ENCODE measurements at places on chromosomes 1 and 21.

- DNase-seq, result no peak
Observed at GRCh38 chr1:201584471-201585092, 45.7 kb downstream of the NAV1 start.

- DNase-seq, result no peak
Observed at GRCh38 chr1:203278885-203279406, 26.4 kb upstream of the BTG2 start.

GRCh38 chr1:31665234-31665878, 20.7 kb upstream of the PEF1 start:
- no peak for DNase-seq

- no peak for DNase-seq
Observed at GRCh38 chr1:82858031-82858430, 1057.3 kb downstream of the ADGRL2 start.

GRCh38 chr1:83910461-83910860, 88.5 kb downstream of the TTLL7 start:
- no peak for DNase-seq

DNA sequence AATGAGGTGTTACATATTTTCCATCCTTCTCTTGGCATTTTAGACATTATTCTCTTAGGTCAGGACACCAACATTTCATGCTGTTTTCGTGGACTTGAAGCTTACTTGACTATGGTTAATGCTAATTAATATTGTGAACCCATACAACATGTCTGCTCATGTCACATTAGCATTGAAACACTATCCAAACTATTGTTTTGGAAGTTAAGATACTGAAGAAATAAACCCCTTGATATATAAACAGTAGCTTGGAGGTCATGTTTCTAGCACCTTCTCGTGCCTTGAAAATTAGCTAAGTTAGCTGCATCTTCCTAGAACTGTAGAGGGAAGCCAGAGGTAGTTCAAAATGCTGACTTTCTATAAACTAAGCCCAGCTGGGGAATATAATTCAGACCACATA, 288.8 kb downstream of the LTN1 start:
- no peak for DNase-seq

DNA sequence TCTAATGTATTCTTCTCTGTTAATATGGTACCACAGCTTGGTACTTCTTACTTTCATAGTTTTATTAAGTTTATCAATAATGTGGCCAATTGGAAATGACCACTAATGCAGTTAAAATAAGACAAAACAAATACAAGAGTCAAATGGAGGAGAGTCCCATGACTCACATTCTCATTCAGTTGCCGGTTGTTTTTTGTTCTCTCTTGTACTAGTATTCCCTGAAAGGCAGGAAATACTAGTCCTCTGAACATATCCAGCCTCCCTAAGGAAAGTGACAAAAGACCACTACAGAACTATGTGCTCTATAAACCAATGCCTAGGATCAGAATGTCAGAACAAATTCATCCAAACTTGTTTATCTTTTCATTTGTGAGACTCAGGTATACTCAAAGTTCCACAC, 165.2 kb upstream of the SAMSN1 start:
- DNase-seq, result no peak

DNA sequence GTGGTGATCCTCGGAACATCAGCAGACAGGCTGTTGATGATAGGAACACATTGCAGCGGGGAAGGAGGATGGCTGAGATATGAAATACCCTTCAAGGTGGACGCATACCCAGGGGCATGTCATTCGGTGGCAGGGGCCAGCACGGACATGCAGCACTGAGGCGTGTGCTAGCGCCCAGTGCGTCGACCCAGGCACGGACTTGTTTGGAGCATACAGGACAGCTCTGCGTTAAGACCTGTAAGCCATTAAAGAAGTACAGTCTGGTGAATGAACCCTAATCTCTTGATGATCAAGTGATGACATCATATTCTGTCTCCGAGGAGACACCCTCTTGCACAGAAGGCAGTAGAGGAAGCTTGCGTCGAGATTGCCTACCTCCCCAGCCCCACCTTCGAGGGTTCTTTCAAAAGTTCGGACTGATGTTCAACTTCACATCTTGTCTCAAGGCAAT, 63.6 kb upstream of the KIF26B start:
- no peak for DNase-seq

GRCh38 chr1:25858494-25858893, 763 bp downstream of the AUNIP start:
- peak; percentile 24 for DNase-seq

GRCh38 chr21:15379776-15380175, 315.0 kb upstream of the NRIP1 start:
- DNase-seq, result no peak

DNA sequence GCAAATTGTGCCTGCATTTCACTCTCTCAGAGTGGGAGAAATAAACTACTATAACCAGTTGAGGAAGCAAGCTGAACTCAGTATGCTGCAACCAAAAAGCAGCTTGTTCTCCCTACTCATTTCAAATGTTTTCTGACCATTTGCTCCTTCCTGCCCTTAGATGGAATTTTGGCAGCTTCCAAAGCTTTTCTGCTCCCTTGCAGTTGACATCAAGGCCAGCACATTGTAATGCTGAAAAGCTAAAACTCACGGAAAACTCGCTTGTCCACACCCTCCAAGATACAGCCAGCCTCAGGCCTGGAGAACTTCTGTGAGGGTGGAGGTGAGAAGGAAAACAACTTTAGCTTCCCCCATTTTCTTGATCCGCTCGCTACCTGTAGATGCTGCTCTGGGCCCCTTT, 5.0 kb upstream of the CHML start:
- DNase-seq, result no peak

- DNase-seq, result no peak
Observed at GRCh38 chr1:197197430-197197997, 51.0 kb upstream of the ASPM start.

DNA sequence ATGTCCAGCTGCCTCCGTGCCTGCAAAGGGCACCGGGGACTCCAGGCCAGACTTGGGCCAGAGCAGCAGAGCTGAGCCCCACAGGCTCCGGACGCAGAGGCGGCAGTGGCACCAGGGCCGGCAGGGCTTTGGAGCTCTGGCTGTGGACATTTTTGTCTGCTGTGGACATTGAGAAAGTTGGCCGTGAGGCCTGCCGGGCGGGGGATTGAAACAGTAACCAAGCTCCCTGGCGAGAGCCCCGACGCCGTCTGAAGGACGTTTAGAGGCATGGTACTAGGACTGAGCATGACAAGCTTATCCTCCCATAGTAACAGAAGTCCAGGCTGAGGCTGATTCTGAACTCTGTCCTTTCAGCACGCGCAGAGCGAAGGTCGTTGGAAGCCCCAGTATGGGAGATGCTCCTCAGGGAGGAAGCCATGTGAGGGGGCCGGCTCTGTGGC, 323.8 kb downstream of the AMY1C start:
- no peak for DNase-seq

DNA sequence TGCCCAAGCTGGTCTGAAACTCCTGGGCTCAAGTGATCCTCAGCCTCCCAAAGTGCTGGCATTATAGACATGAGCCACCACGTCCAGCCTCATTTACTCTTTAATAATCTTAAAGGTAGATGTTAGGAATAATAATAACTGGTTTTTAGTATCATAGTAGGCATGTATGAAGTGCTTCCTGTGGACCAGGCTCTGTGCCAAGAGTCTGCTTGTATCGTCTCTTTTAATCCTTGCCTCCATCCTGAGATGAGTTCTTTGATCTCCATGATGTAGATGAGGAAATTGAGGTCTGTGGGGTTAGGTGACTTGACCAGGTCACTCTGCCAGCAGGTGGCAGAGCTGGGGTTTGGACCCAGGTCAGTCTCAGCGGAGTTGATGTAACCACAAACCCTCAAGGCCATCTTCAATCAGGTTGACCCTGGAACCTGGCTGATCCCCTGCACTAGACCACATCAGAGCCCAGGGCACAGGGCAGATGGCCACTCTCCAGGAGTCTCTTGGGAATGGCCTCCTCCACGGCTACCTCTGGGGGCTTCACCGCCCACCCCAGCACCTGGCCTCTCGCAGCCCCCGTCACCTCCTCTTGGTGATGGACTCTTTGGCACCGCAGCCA, 11.3 kb downstream of the EFHD2 start:
- DNase-seq, result no peak

DNA sequence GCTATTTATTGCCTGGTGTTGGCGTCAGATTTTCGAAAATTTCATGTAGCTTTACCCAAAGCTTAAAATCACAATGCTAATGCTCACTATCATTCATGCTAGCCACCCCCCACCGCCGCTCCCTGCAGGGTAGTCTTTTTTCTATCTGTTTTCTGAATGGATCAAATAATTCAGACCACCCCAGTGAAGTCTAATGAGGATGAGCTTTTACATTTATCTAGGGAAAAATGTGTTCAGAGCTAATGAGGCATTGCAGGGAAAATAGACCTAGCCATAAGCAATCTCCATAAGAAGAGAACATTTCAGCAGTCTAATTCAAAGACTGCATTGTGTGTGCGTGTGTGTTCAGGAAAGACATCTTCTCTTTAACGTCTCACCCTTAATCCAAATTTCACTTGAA, 533.0 kb upstream of the PRMT6 start:
- no peak for DNase-seq

- DNase-seq, result no peak
Observed at GRCh38 chr1:232938926-232939325, 11.5 kb upstream of the NTPCR start.

DNA sequence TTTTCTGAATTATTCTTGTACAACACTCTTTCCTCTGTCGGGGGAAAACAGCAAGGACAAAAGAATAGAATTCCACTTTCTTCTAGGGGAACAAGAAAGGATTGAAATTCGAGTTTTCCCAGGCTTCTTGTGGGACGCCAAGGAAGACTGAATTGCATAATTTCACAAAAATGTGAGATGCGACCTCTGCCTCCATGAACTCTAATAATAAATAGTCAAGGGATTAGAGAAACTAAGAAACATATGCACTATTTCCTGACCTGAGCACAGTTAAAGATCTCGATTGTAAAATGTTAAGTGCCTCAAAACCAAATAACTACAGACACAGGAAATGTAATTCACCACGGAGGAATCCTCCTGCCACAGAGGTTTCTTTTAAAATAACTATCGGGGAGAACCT, 117.3 kb upstream of the MARK1 start:
- DNase-seq, result no peak

DNA sequence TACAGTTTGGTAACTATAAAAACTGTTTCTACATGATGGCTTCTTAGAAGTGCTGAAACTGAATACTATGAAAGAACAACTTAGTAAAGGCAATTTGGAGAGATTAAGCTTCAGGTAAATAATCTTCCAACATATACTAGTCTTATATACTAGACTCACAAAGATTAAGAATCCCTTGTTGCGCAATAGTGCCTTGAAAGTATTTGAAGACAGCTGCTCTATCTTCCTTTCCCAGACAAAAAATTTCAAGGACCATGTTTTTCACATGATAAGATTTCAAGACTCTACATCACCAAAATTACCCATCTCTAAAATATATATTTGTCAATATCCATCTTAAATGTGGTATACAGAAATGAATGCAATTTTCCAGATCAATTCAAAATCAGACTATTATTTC, 37.7 kb upstream of the ASPM start:
- DNase-seq, result no peak

DNA sequence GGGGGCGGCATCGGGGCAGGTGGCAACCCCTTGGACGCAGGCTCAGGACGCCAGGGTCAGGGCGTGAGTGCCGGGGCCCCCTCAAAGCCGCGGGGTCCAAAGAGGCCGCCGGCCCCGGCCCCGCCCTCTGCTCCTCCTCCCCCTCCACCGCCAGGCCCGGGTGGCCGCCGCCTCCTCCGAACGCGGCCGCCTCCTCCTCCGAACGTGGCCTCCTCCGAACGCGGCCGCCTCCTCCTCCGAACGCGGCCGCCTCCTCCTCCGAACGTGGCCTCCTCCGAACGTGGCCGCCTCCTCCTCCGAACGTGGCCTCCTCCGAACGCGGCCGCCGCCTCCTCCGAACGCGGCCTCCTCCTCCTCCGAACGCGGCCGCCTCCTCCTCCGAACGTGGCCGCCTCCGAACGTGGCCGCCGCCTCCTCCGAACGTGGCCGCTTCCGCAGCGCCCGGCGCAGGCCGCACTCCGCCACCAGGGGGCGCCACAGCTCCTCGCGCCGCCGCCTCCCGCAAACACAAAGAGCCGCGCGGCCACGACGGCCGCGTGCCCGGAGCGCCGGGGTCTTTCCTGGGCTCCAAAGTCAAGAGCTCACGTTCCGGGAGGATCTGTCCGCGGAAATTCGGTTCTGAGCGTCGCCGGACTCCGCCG, 19.3 kb upstream of the SAMD11 start:
- peak; percentile 94 for DNase-seq

- no peak for DNase-seq
Observed at GRCh38 chr1:68223687-68224086, 8.6 kb downstream of the WLS start.

DNA sequence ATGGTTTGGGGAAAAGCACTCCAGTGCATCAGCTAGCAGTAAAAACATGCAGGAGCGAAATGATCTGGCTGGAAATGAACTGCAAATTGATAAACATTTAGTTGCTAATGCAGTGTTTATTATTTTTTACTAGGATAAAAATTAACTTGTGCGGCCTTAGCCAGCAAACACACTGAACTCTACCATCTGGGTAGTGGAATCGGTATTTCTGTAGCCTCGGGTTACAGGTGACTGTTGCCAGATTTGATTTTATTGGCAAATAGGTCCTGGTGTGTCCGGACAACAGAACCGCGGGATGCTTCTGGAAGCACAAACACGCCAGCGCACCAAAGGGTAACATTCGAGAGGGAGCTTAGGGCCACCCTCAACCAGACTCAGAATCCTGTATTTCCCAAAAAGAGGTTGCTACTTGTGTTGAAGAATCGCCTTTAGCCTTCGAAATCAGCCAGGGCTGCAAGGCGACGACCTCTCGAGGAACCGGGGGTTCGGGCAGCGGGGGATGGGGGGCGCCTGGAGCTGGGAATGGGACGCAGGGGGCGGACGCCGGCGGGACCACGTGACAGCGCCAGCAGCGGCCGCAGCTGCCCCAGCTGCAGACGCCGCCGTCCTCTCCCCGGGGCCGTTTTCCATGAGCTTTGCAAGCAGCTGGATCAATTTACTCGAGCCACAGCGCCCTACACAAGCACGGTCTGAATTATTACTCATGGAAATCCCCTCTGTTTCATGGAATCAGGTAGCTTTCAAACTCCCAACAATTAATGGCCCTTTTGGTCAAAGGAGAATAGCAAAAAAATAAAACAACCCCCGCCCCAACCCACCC, 158.8 kb downstream of the TOMM20 start:
- DNase-seq, result no peak

GRCh38 chr1:229027622-229028182, 243.2 kb upstream of the RAB4A start:
- no peak for DNase-seq

- no peak for DNase-seq
Observed at GRCh38 chr21:31677047-31677446, 17.6 kb downstream of the SOD1 start.

DNA sequence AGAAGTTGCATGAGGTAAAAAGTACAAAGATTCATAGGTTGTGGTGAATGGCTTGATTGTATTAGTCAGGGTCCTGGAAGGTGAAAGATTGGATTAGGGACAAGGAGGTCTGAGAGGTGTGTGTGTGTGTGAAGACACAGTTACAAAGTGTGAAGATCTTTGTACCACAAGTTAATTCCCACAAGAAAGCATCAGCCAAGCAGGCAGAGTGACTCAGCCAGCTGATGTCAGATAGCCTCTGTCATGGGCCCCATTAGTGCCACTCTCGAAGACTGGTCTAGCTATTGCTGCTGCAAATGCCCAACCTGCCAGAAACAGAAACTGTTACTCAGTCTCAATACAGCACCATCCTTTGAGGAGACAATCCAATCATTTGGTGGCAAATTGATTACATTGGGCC, 96.5 kb downstream of the DTL start:
- no peak for DNase-seq
